WERI-Rb-1 (cell line): ENCODE measurements at places on chromosomes 12 and 14.

DNA sequence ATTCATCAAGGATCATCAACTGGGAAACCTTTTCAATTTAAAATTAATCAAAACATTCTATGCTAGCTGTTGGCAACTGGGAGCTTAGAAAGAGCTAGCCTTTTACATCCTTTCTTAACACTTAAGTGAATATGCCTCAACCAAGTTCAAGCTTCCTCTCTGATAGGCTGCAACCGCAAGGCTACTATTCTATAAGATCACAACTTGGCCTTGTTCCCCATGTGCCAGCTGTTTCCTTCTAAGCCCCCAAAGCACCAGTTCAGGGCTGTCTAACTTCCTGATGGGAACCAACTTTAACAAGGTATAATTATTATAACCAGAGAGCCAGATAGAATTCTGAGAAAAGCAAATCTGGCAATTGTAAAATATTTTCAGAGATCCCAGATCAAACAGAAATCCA lies 37.0 kb downstream of the KCNC2 start:
- no peak for DNase-seq

DNA sequence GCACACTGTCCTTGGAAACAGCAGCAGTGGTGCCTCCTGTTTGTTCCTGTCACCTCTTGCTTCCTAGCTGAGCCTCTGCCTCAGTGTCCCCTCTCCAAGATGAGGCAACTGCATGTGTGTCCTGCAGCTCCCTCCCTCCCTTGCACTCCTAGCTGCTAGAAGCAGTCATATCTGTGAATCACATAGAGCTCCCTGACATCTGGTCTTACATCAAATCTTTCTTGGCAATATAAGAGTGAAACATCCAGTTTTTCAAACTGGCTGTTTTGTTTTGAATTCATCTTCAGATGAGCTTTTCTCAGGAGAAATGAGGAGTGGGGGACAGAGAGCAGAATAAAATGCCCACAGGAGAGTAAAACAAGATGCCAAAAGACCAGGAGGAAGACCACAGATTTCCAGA lies 103.7 kb downstream of the VCPKMT start:
- DNase-seq: no peak

DNA sequence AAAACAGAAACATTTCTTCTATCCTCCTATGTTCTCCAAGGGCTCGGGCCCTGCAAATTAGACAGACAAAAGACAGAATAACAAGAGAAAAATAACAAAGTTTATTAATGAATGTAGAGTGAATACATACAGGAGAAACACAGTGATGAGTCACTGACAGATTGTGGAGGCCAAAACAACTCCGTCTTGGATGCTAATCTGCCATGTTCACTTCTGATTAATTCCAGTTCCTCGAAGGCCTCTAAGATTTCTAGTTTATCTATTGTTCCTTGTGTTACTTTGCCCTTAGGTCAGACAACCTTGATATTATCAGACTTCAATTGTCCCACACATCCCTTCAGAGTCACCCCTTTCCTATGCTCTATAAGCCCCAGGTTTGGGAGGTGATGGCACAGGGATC lies 26.8 kb upstream of the NEDD1 start:
- no peak for DNase-seq

DNA sequence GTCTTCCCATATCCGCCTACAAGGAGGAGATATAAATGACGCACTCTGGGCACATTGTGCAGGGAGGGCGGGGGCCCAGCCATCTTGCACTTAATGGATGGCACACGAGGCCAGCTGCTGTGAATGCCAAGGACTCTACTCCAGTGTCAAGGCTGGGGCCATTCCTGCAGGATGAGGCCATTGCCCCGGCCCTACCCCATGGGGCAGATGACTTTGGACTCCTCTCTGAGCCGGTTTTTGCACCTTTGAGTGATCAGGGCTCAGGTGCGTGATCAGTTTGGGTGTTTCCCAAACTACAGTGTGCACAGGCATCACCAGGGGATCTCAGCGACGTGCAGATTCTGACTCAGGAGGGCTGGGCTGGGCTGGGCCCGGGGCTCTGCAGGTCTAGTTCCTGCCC lies 16.1 kb downstream of the MMAB start:
- no peak for DNase-seq

GRCh38 chr14:44370727-44371126 lies 136.4 kb downstream of the FSCB start:
- no peak for DNase-seq

DNA sequence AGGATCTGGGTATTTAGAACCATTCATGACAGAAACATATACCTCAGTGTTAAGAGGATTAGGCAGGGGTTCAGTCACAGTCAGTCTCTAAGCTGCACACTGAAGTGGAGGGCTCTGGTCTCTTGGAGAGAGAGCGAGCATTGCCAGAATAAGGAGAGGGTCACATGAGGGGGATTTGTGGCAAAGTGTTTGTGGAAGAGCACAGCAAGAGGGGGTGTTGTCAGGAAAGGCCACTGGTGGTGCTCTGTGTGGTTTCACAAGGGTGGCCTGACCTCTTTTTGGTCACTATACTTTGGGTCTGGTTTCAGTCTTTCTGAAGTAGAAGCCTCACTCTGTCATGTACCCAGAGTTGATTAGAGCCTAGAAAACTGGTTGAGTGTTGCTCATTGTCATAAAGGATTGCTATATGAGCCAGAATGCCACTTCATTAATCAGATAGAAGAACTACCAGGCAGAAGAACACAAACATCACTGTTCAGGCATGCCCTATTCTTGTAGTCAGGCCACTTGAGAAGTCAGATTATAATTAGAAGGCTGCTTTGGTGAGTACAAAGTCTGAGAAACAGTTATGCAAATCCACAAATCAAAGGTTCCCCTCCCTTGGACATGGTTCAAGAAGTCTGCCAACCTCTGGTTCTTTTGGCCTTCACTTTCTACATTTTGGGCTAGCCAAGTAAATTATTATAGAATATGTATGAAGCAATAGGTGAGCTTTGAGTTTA lies 8.4 kb downstream of the TMEM19 start:
- peak; percentile 73 for DNase-seq

DNA sequence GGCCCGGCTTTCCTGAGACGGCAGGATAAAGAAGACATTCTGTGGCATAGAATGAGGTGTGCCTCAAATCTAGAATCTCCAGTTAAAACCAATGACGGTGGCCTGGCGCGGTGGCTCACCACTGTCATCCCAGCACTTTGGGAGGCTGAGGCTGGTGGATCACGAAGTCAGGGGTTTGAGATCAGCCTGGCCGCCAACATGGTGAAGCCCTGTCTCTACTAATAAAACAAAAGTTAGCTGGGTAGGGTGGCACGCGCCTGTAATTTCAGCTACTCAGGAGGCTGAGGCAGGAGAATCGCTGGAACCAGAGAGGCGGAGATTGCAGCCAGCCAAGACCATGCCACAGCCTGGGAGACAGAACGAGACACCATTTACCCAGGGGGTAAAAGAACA lies 193.6 kb downstream of the ALG10 start:
- no peak for DNase-seq

DNA sequence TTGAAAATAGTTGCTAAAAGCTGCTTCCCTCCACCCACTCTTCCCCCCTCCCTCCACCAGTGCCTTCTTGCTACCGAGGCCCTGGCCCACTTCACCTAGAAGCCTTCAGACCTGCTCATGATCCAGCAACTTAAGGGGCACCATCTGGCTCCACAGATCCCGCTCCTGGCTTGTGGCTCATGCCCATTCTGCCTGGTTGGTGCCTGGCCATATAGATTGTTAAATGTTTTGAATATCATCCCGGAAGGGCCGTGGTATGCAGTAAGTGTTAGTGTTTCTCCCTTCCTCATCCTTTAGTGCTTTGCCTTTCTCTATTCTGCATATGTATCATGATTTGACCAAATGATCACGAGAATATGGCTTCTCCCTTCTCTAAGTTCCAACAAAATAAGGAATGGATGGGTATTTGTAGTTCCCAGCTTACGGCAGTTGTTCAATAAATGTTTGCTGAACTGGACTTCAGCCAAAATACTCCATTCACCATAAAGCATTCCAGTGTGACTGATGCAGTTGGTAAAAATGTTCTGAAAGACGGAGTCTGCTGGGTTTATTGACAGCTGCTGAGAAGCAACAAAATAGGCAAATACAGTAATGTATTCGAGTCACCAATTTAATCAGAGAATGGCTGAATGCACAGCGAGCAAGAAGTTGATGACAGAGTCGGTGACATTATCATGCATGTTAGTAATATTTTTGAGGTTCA lies 30.7 kb downstream of the GRIP1 start:
- no peak for DNase-seq

GRCh38 chr12:11227373-11227772 lies 40.6 kb upstream of the TAS2R42 start:
- no peak for DNase-seq

DNA sequence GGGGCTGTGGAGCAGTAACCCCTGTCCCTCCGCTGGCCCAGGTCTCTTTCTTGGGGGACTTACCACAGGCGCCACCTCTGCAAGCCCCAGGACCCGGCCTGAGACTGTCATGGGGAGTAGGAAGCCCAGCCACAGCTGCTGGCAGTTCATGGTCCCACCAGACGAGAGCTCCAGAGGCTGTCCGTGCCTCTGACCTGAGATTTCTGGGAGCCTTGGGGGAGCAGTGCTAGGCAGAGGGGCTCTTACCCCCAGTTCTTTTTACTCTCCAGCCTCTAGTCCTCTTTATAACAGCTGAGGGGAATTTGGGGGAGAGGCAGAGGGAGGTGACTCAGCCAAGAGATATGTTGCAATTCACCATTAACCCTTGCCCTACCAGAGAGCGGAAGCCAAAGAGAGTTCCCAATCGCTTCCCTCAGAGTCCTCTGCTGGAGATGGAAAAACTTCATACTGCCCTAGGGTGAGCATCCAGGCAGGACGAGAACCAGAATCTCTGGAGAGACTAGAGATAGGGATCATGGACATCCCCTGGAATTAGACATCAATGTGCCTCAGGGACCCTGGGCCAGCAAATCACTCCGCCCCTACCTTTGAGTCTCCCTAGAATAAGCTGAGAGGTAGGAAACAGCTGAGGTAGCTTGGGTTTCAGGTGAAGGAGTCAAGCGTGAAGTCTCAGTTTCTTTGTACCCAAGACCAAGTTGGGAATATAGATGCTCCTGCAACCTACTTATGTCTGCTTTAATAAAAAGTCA lies at the start of gene MMP19:
TSS of gene MMP19 (minus strand) at position 256 of the 749 bp plus-strand sequence. CDS start at position 150, 106 bp downstream.
- no peak for DNase-seq

GRCh38 chr14:24059841-24060388 lies 8.1 kb downstream of the CARMIL3 start:
- no peak for DNase-seq

GRCh38 chr14:77059276-77059915 lies 30.9 kb upstream of the IRF2BPL start:
- no peak for DNase-seq

- DNase-seq: no peak
Observed at GRCh38 chr14:35242599-35243311, 49.4 kb upstream of the PSMA6 start.

DNA sequence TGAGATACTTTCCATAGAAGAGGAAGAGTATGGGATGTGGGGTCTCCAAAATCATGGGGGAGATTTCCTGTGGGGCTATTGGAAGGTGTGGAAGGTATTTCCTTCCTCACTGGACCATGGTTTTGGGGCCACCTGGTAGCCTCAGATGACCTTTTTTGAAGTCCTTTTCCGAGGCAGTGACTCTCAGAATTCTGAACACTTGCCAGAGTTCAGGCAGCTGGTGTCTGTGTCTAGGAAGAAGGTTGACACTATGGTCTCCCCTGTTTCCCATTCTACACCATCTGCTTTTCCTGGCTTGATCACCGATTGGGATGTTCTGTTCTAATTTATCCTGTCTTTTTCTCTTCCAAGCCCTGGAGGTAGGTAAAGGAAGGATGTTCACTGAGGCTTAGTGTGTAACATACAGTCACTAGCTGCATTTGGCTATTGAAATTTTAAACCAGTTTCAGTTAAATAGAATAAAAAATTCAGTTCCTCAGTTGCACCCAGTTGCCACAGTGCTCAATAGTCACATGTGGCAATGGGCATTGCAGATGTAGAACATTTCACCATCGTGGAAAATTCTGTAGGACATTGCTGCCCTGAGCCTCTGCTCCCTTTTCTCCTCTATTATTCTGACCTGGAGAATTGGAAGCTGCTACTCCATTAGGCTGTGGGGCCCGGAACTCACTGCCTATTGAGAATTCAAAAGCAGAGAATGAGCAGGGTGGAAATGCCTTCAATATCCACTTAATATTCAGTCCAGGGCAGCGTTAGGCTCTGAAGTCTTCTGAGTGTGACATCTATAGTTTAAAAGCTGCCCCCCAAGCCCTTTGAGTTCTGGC lies 11.0 kb upstream of the PLEKHG3 start:
- no peak for DNase-seq

DNA sequence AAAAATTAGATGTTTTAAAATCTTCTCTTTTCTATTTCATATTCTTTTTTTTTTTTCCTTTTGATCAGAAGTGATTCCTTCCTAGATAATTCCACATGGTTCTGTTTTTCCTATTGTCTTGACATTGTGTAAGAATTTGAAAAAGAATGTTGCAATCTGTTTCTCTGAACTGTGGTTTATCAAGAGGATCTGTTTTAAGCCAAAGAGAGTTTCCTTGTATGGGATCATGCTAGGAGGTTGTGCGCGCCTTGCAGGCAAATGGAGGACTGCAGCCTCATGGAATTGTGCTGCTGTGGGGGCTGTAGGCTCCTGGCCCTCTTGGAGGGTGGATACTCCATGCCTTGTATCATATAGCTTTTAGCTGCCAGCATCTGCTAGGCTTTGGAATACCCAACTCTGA lies 43.3 kb upstream of the MBIP start:
- no peak for DNase-seq

GRCh38 chr14:64845878-64846277 lies 33.8 kb downstream of the SPTB start:
- no peak for DNase-seq

- DNase-seq: no peak
Observed at GRCh38 chr14:68011406-68012028, 191.9 kb downstream of the RAD51B start.

- DNase-seq: no peak
Observed at GRCh38 chr12:120472521-120472920, 3.0 kb upstream of the SRSF9 start.

GRCh38 chr14:89041257-89041582 lies 216.8 kb downstream of the TTC8 start:
- no peak for DNase-seq

GRCh38 chr12:128205145-128205544 lies 61.8 kb upstream of the TMEM132C start:
- DNase-seq: no peak

- DNase-seq: no peak
Observed at GRCh38 chr12:11174022-11174421, 3.0 kb downstream of the SMIM10L1 start.

- DNase-seq: no peak
Observed at GRCh38 chr12:19971361-19972280, 396.7 kb upstream of the PDE3A start.
